ENCODE measurements at places on chromosomes 12 and 14. TPM values are rescaled to one million over a fixed set of nuclear protein-coding genes. Genes with fewer than 3 reads are reported as not detected.

DNA sequence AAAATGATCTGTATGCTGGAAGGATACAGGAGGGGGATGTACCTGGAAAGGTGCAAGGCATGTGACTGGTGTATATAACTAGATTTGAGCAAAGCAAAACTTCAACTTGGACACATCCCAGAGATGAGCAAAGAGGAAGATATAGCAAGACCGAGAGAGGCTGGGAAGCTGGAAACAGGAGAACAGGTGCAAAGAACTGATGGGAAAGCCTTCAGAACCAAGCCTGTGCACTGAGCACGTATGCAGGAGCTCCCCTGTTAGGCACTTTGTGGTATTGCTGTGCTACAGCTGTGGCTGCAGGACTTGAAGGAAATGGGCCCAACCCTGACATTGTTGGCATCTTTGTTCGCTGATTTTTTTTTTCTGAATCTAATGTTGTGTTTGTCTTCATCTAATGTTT lies 120.7 kb upstream of the PWP1 start:
- peaks cover 14% of the 10 kb centered on the region for H3K4me1 ChIP-seq
- peak; percentile 44 for DNase-seq
- H3K36me3 ChIP-seq, result no peaks in the 10 kb centered on the region
- no peaks in the 10 kb centered on the region for H3K27me3 ChIP-seq

- no peak overlapping the region for H3K4me3 ChIP-seq
- no peaks in the 10 kb centered on the region for H3K27me3 ChIP-seq
- no peak overlapping the region for H3K27ac ChIP-seq
- no peak for DNase-seq
- H3K4me1 ChIP-seq, result peaks cover 10% of the 10 kb centered on the region
These were observed 480.4 kb downstream of the DIO2 start for GRCh38 chr14:79730953-79731352.

GRCh38 chr12:1272142-1272541 lies 281.1 kb downstream of the ERC1 start:
- no peaks in the 10 kb centered on the region for H3K4me1 ChIP-seq
- H3K36me3 ChIP-seq, result no peaks in the 10 kb centered on the region
- no peak for DNase-seq
- H3K4me3 ChIP-seq, result no peak overlapping the region
- H3K27me3 ChIP-seq, result no peaks in the 10 kb centered on the region

DNA sequence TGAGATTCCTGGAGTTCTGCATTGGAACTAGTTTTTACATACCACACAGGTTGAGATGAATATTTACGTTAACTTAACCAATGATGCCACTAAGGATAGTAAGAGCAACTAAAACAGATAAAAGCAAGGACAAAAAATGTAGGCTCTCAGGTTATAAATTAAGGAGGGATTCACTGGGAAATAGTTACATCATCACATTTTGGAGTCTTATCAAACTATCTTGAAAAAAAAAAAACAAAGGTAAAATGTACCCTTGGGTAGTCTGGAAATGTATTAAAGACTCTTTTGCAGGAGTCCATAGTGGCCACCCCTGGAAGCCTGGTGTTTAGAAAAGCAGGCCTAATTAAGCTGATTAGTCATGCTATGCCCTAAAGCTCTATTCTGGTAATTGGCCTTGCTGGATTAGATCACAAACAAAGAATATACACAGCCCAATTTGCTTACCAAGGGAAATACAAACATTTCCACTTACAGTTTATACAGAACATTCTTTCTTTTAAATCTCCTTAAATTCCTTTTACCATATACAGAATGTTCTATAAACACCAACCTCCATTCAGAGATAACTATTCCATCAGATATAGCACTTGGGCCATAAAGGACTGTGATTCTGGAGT lies 39.3 kb downstream of the SLC25A47 start:
- H3K4me3 ChIP-seq, result no peak overlapping the region
- DNase-seq, result no peak
- no peaks in the 10 kb centered on the region for H3K4me1 ChIP-seq
- no peak overlapping the region for H3K27ac ChIP-seq
- H3K36me3 ChIP-seq, result peaks cover 62% of the 10 kb centered on the region
- H3K27me3 ChIP-seq, result no peaks in the 10 kb centered on the region

DNA sequence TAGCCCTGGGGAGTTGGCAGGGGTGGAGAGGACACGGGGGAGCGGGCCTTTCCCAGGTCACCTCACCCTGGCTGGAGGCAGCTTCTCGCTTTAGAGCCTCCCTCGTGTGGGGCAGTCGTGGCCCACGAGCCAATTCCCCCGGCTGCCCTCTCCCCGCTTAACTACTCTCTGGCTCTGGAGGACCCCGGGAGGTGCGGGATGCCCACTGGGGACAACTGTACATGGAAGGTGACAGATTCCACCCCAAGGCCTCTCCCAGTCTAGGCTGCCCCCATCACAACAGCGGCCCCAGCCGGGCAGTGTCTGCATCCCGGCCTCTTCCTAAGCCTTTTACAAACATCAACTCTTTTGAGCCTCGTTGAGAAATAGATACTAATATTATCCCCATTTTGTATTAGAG lies 78.1 kb downstream of the KIF26A start:
- no peaks in the 10 kb centered on the region for H3K36me3 ChIP-seq
- no peak overlapping the region for H3K4me3 ChIP-seq
- no peaks in the 10 kb centered on the region for H3K27me3 ChIP-seq
- no peak overlapping the region for H3K27ac ChIP-seq
- DNase-seq, result no peak
- H3K4me1 ChIP-seq, result peaks cover 14% of the 10 kb centered on the region

DNA sequence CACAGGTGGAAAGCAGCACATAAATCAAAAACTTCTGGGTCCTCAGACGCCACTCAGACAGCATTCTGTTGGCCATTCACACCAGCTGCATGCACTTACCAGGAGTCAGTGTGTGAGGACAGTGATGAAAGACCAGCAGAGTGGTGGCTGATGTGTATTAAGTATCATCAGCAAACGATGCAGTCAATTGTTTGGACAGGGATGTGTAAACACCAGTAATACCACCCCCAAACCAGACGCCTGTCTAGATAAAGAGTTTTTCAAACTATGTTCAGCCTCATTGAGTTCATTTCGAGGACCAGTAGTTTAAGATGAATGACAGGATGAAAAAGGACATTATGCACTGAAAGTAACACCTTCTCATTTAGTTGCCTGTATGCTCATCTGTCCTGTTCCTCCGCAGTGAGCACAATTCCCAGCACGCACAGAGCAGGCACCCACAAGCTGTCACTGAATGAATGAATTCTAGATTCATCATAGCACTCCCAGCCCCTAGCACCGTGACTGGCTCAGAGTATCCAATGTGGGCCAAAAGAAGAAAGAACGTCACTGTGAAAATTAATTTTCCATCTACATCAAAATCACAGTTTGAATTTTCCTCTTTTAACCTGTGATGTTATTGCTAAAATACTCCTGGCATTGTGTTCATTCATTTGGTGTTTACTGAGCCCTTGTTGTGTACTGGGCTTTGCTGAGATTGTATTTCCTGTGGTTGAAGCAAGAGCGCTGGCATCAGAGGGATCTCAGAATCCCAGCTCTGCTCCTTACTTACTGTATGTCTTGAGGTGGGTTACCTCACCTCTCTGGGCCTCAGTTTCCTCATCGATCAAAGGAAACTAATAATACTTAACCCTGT lies 124.8 kb upstream of the NOS1 start:
- no peak overlapping the region for H3K4me3 ChIP-seq
- H3K4me1 ChIP-seq, result 0 out of 2 replicates have a peak, but pooled peaks cover 4% of the 10 kb centered on the region
- H3K36me3 ChIP-seq, result no peaks in the 10 kb centered on the region
- DNase-seq, result no peak
- H3K27ac ChIP-seq, result no peak overlapping the region

DNA sequence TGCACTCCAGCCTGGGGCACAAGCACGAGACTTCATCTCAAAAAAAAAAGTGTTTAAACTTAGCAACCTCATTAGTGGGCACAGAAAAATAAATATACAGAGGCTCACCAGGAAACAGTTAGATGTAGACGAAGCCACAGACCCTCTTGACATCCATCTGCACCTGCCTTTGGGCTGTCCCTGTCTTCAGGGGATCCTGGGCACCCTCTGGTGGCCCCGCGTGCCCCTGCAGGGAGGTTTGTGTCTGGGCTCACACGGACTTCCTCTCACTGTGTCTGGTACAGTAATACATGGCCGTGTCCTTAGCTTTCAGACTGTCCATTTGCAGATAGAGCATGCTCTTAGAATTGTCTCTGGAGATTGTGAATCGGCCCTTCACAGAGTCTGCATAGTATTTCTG lies 916.5 kb downstream of the TMEM121 start:
- peaks cover 85% of the 10 kb centered on the region for H3K36me3 ChIP-seq
- no peak overlapping the region for H3K4me3 ChIP-seq
- no peaks in the 10 kb centered on the region for H3K27me3 ChIP-seq
- no peaks in the 10 kb centered on the region for H3K4me1 ChIP-seq
- DNase-seq, result no peak

- DNase-seq, result no peak
- H3K27ac ChIP-seq, result no peak overlapping the region
- no peak overlapping the region for H3K4me3 ChIP-seq
- no peaks in the 10 kb centered on the region for H3K27me3 ChIP-seq
- no peaks in the 10 kb centered on the region for H3K36me3 ChIP-seq
- H3K4me1 ChIP-seq, result peaks cover 15% of the 10 kb centered on the region
These were observed 195.8 kb downstream of the SLC25A21 start for GRCh38 chr14:36976571-36977023.

GRCh38 chr12:66624806-66625205 lies 54.1 kb downstream of the GRIP1 start:
- H3K27ac ChIP-seq, result no peak overlapping the region
- no peak for DNase-seq
- H3K4me3 ChIP-seq, result no peak overlapping the region
- H3K27me3 ChIP-seq, result no peaks in the 10 kb centered on the region
- H3K4me1 ChIP-seq, result peaks cover 39% of the 10 kb centered on the region

GRCh38 chr14:100159094-100159864 lies at the start of gene DEGS2:
Gene DEGS2 (minus strand): TSS chr14:100159645. CDS start chr14:100159587, 58 bp downstream.
- DNase-seq, result peak; percentile 78
- H3K36me3 ChIP-seq, result peaks cover 3% of the 10 kb centered on the region
- peaks cover 75% of the 10 kb centered on the region for H3K27me3 ChIP-seq

DNA sequence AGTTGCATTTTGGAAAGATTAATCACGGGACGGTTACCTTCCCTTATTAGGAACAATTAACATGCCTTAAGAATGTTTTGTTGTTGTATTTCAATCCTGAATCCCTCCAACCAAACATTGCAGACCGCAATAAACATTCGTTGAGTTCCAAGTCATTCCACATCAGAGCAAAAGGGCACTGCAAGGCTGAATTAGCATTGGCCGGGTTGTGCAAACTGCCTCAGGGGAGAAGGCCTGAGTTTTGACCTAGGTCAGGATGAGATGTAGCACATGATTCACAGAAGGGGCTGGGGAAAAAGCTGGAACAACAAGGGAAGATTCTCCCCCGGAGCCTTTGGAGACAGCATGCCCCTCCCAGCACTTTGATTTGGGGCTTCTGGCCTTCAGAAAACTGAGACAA lies 82.1 kb upstream of the BDKRB2 start:
- H3K27ac ChIP-seq, result no peak overlapping the region
- no peaks in the 10 kb centered on the region for H3K36me3 ChIP-seq
- no peak for DNase-seq
- H3K4me3 ChIP-seq, result no peak overlapping the region

GRCh38 chr12:89314060-89314761 lies 38.1 kb downstream of the DUSP6 start:
- no peaks in the 10 kb centered on the region for H3K27me3 ChIP-seq
- H3K4me3 ChIP-seq, result no peak overlapping the region
- no peak for DNase-seq
- peaks cover 21% of the 10 kb centered on the region for H3K4me1 ChIP-seq

GRCh38 chr12:31768046-31768445 lies 39.2 kb upstream of the AMN1 start:
- no peak overlapping the region for H3K4me3 ChIP-seq
- H3K36me3 ChIP-seq, result peaks cover 13% of the 10 kb centered on the region
- H3K27ac ChIP-seq, result no peak overlapping the region

DNA sequence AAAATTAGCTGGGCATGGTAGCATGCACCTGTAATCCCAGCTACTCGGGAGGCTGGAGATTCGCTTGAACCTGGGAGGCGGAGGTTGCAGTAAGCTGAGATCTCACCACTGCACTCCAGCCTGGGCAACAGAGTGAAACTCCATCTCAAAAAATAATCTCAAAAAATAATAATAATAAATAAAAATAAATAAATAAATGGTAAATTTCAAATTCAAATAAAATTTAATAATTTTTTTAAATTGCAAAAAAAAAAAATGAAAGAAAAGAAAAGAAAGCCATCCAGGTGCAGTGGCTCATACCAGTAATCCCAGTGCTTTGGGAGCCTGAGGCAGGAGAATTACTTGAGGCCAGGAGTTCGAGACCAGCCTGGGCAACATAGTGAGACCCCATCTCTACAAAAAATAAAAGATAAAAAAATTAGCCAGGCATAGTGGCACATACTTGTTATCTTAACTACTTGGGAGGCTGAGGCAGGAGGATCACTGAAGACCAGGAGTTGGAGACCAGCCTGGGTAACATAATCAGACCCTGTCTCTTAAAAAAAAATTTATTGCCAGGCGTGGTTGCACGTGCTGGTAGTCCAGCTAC lies 36.4 kb downstream of the ALDH2 start:
- no peak overlapping the region for H3K27ac ChIP-seq
- H3K4me1 ChIP-seq, result no peaks in the 10 kb centered on the region
- no peaks in the 10 kb centered on the region for H3K27me3 ChIP-seq
- DNase-seq, result no peak

- H3K4me1 ChIP-seq, result no peaks in the 10 kb centered on the region
- H3K27me3 ChIP-seq, result no peaks in the 10 kb centered on the region
- H3K36me3 ChIP-seq, result peaks cover 39% of the 10 kb centered on the region
- DNase-seq, result no peak
- H3K27ac ChIP-seq, result no peak overlapping the region
These were observed 23.8 kb downstream of the ATP6V1D start for GRCh38 chr14:67335781-67336180.

GRCh38 chr12:131385313-131386166 lies 325.4 kb upstream of the SFSWAP start:
- no peak overlapping the region for H3K27ac ChIP-seq
- H3K27me3 ChIP-seq, result no peaks in the 10 kb centered on the region
- no peaks in the 10 kb centered on the region for H3K36me3 ChIP-seq
- no peak for DNase-seq
- H3K4me1 ChIP-seq, result peaks cover 22% of the 10 kb centered on the region

DNA sequence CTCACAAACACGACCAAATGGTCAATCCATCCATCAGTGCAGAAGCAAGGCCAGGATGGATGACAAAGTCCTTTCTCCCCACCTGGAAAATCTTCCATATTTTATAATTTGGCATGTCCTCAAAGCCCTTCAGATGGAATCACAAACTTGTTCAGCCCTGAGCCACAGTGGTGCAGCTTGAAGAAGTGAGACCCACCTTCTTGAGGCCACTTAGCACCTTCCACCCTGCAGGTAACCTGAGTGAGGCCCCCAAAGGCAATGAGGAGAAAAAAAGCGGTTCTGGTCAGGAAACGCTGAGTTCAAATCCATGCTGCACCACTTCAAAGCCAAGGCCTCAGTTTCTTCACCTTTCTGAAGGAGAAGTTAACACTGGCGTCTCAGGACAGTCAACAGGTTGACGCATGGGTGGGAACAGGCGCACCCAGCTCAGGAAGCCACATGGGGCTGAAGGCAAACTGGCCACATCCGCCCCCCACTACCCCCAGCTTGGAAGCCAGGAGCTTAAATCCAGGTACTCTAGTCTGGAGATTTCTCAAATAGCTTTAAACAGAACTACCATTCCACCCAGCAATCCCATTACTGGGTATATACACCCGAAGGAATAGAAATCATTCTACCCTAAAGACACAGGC lies 320.4 kb downstream of the BCL11B start:
- no peak overlapping the region for H3K4me3 ChIP-seq
- H3K27ac ChIP-seq, result no peak overlapping the region
- no peak for DNase-seq
- no peaks in the 10 kb centered on the region for H3K27me3 ChIP-seq
- H3K4me1 ChIP-seq, result peaks cover 19% of the 10 kb centered on the region

Gene TUBA1B
- total RNA-seq, result 1,954 TPM

Gene GNB3
- 16.5 TPM for total RNA-seq

Gene NPAS3
- 3.2 TPM for total RNA-seq

Gene CDK2
- total RNA-seq, result 37.6 TPM

Gene WASHC4
- 42.9 TPM for total RNA-seq

Gene SIX6
- 0.07 TPM for total RNA-seq

Gene TEX22
- total RNA-seq, result 0.87 TPM

Gene ACSM4
- not detected for total RNA-seq

Data from WTC11 (cell line).